NCI-H2081 (cell line): ENCODE measurements at places on chromosomes 11 and 22.

GRCh38 chr11:115672999-115673411 is 168.8 kb upstream of the CADM1 start:
- DNase-seq = no peak

- DNase-seq = no peak
These were observed 9.9 kb downstream of the FADS3 start for GRCh38 chr11:61881397-61881796.

DNA sequence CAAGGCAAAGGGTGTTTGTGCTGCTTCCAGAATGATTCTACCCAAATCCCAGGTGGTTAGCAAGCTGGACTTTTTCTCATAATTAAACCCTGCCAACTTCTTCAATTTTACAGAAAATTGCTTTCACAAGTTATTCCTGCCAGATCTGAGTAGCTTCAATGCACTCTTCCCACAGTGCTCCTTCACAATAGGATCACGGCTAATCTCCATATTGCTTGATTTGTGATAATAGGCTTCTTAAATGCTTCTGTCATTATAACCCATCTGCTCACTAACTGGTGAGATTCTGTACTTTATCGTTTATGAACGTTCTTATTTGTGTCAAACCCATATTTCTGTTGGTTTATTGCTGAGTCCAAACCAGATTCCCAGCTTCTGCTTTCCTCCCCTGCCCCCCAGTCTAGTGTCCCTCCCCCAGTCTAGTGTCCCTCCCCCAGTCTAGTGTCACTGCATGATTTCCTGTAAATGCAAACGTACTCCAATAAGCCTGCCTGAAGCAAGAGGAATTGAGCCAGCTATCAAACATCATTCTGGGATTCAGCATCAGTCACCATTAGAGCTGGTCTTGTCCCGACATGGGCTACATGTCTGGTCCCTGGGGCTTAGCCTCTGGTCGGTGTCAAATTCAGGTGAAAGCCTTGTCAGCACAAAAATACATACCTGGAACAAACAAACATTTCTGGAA is 14.0 kb downstream of the MMP3 start:
- peak; percentile 37 for DNase-seq

DNA sequence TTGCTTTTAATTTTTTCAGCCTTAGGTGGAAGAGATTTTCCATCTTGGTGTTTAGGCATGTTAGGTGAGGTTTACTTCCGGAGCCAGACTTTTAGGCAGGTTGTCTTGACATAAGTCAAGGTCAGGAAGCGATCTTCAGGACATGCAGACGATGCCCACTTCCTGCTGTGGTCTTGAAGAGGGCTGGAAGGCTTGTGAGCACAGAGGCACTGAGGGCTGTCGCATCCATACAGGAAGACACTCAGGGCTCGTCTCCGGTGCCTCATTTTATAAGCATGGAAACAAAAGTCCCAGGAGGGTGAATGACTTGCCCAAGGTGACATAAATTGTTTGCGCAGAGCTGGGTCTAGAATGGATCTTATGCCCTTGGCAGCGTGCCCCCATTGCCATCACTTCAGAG is 30.8 kb downstream of the MARK2 start:
- no peak for DNase-seq

DNA sequence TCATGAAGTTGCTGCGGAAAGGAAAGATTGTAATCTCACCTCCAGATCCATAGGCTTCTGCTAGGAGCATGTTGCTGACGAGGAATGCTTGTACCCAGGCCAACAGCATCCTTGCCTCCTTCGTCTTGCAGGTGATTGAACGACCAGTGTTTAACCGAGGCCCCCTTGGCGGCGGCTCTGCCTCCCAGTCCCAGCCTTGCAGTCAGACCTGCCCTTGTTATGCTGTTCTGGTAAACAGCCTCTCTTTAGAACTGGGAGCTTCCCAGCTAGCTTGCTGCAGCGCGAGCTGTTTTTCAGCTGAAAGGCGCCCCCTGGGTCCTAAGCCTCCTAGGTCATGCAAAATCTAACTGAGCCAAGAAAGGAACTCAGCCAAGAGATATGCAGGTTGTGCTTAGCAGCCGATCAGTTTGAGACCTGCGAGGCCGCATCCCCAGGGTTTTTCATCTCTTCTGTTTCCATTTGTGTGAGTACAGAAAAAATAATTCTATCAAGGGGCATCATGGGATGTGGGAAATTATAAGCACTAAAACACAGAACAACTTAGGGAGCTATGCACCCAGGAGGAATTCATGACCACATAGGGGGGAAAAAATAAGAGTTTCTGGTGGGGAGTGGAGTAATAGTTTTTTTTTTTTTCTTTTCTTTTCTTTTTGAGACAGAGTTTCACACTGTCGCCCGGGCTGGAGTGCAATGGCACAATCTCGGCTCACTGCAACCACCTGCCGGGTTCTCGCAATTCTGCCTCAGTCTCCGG is at the start of gene PIK3IP1:
PIK3IP1 (minus strand) TSS at position 253 of the 754 bp plus-strand sequence; CDS start at position 109, 144 bp downstream.
- DNase-seq = peak; percentile 60

- DNase-seq = no peak
These were observed 7.2 kb downstream of the DTX4 start for GRCh38 chr11:59179121-59179520.

- no peak for DNase-seq
These were observed 177.1 kb upstream of the B3GAT1 start for GRCh38 chr11:134589129-134589528.

DNA sequence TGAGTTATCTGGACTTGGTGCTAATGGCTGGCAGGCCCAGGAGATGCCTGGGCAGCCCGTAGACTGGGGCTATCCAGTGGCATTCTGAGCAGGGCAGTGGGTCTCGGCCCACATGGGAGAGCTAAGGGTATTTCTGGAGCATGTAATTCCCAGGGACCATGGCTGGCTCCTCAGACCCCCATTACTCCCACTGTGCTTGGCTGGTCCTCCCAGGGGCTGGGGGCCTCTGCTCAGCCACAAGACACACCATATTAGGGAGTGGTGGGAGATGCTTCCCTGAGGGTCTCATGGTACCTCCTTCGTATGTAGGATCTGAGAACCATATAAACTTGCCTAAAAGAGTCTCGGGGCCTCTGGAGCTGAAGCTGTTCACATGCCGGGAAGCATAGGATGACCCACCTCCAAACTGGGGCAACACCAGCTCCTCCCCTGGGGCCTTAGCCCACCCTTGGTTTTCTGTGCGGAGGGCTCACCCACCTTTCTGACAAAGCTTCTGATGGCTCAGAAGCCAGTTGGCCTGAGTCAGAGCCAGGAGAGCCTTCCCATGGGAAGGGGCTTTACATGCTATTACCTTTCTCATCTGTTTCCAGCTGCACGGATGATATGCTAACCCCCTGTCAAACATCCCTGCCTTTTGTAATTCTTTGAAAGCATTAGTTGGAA is 9.5 kb upstream of the FTH1 start:
- no peak for DNase-seq

DNA sequence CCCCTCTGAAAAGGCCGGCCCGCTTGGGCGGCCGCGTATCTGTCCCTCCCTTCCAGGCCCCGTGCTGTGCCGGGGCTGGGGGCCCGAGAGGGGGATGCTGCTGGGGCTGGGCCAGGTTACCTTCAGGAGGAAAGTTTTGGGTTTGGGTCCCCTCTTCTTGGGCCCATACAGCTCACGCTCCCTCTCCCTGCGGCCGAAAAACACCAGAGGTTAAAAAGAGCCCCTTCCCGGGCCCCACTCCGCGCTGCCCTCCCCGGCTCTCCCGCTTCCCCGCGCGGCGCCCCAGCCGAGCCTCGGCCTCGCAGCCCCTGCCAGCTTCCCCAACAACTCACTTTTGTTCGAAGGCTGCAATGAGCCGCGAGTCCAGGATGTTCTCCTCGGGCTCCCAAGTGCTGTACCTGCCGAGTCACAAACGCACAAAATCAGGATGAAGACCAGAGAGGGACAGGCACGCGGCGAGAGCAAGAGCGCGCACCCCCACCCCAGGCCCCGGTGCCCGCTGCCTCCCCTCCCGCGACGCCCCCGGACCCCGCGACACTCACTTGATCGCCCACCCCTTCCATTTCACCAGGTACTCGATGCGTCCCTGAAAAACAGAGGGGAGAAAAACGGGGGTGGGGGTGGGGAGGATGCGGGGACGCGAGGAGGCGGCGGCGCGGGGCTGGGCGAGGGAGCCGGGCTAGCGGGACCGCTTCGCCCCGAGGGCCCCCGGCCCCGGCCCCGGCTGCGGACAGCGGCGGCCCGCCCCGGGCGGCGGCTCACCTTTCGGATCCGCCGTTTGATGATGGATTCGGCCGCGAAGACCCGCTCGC is 450 bp downstream of the CBX6 start:
- no peak for DNase-seq

GRCh38 chr11:115887727-115888126 is 383.5 kb upstream of the CADM1 start:
- no peak for DNase-seq
